ENCODE measurements at places on chromosomes 1 and 21. TPM values are rescaled to one million over a fixed set of nuclear protein-coding genes. Genes with fewer than 3 reads are reported as not detected.

DNA sequence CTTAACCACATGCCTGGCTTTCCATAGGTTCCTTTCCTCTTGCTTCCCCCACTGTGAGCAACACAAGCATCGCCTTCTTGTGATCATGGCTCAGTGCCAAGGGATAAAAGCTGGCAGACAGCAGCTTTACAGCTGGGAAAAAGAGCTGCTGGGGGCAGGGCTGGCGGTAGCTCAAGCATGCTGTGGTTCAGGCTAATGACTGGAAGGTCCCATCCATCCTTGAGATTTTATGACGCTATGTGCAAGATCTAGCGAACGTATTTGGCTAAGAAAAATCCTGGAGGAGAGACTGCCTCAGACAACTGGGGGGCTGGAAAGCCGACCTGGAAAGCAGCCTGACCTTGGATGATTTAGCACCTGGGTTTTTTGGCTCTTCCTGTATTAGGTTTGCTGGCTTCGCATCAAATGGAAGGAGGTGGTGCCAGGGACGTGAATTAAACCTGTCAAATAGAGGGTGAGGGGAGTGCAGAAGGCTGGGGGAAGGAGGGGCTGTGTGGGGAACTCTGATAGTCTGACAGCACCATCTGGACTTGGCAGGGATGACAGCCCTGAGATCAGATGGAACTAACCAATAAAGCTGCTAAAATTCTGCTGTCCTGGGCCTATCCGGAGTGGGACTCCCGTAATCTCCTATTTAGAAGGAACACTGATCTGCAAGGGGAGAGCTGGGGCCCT lies 34.8 kb downstream of the ZMYND12 start:
- DNase-seq, result no peak

Gene AJAP1
- total RNA-seq, result not detected

DNA sequence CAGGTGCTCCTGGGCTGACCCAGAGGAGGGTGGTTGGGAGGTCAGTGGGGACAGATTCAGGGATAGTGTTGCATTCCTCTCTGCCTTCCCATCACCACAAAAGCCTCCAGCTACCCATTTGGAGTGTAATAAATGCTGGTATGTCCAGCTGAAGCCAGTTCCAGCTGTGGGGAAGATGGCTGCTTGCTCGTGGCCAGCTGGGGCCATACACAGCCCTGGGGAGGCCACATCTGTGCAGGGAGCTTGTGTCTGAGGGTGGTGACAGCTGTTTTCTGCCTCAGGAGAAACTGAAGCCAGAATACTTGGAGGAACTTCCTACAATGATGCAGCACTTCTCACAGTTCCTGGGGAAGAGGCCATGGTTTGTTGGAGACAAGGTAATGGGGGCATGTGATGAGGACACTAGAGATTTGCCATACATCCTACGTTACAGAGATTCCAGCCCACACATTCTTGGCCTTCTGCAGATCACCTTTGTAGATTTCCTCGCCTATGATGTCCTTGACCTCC lies 2.7 kb downstream of the GSTM4 start:
- no peak for DNase-seq

DNA sequence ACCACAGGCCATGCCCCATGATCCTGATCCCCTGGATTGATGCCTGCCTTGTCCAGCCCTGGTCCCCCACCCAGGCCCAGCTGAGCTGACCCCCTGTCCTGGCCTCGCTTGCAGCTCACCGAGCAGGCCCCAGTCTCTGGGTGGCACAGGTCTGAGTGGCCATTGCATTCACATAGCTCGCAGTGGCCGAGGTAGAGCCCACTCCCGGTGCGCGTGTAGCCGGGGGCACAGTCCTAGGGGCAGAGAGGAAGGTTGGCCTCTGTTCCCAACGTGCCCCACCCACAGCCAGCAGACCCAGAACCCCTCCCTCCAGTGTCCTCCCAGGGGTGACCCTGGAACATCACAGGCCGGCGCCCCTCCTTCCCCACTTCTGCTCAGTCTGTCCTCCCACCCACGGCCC lies 51.9 kb downstream of the LDLRAD2 start:
- no peak for DNase-seq

DNA sequence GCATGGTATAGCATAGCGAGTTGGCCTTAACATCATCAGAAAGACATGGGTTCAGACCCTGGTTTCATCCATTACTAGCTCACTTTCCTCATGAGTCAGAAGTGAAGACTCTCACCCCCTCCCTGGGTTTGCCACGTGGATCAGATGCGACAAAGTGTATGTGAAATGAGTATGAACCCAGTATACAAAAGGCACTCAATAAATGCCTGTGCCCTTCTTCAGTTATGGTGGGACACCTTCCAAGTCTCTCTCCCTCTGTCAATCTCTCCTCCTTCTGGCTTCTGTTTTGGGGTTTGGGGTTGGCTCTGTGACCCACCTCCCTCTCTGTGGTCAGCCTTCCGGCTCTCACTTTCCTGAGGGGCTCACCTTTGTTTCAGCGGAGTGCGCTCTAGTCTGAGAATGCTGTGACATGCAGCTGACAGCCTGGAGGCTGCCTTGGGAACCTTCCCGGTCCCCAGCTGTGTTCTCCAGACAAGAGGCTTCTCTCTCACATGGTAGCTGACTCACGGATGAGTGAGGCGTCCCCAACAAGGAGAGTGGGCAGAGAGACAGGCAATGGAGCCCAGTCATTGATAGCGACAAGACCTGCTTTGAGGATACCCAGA lies 155.0 kb upstream of the EDN2 start:
- DNase-seq, result no peak

- no peak for DNase-seq
Measured at GRCh38 chr1:113027007-113027406, 46.0 kb upstream of the LRIG2 start.
